Fibroblast of the aortic adventitia (primary cell): ENCODE measurements at places on chromosomes 7 and 10.

- DNase-seq, result no peak
Measured at GRCh38 chr7:117349570-117349969, 26.7 kb upstream of the WNT2 start.

- DNase-seq, result no peak
Measured at GRCh38 chr10:8049865-8050555, 4.5 kb upstream of the GATA3 start.

DNA sequence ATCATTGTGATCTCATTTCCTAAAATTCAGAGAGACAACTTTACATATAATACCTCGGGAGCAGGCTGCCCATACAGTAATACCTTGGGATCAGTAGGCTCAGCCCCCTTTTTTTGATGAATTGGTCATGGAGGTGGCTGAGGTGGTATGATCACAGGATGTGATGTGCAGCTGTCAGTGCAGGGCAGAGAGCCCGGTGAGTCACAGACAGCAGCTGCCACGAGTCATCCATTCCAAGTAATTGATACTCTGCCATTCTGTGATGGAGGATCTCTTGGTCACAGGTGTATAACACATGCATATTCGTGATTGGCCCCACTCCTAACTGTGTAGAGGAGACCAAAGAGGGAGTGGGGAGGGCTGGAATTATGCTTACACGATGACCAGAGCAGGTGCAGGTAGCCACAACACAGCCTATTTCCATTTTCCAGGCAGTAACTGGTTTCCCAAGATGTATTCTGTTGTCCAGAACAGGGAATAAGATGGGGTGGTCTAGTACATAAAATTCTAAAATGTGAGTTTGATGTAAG, 14.1 kb downstream of the NRCAM start:
- no peak for DNase-seq

GRCh38 chr10:103584216-103585010, 90.9 kb downstream of the NEURL1 start:
- DNase-seq, result no peak

DNA sequence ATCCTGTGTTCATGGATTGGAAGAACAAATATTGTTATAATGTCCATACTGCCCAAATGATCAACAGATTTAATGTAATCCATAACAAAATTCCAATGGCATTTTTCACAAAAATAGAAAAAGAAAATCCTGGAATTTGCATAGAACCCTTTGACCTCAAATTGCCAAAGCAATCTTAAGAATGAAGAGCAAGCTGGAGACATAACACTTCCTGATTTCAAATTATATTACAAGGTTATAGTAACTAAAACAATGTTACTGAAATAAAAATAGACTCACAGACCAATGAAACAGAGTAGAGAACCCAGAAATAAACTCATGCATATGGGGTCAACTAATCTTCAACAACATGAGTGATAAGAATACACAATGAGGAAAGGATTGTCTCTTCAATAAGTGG, 302.5 kb downstream of the PHTF2 start:
- DNase-seq, result no peak

GRCh38 chr7:150945853-150946420, 32.2 kb downstream of the KCNH2 start:
- no peak for DNase-seq
